ENCODE measurements at places on chromosomes 1 and 21.

DNA sequence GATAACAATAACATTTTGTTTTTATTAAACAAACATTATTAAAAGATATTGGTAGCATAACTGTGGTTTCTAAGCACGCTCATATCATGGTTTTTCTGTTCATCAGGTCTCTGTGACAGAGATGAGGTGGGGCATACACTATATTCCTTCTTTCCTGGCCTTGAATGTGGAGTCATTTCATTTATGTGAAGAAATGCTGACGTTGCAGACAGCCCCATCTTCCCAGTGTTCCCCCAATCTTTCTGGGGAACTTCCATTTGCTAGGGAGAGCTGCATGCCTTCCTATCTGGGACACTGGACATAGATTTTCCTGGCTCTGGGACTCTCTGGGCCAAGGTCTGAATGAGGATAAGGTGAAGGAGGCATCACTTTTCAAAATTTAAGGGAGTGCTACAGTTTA is 30.4 kb downstream of the PIGM start:
- no peak for DNase-seq

DNA sequence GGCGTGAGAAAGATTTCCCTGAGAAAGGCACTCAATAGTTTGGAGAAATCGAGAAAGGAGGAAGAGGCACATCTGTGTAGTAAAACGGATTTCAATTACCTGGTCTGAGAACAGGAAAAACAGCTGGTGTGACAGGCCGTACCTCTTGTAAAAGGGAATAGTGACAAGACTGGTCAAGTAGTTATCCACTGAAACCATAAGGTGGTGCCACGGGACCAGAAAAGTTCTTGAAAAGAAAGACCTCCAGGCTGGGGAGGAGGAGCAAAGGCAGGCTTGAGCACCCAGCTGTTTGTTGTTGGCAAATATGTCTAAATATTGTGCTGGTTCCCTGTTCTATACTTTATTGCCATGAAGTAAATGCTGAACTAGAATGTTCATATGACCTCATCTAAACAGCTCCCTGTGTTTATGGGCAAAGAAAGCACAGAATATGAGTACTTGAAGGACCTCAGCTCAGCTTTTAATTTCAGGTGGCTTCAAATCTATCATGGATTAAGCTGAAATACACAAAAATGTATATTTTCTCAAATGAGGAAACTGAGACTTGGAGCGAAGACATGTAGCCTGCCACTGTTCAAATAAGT is 4.0 kb downstream of the HAO2 start:
- DNase-seq = no peak

DNA sequence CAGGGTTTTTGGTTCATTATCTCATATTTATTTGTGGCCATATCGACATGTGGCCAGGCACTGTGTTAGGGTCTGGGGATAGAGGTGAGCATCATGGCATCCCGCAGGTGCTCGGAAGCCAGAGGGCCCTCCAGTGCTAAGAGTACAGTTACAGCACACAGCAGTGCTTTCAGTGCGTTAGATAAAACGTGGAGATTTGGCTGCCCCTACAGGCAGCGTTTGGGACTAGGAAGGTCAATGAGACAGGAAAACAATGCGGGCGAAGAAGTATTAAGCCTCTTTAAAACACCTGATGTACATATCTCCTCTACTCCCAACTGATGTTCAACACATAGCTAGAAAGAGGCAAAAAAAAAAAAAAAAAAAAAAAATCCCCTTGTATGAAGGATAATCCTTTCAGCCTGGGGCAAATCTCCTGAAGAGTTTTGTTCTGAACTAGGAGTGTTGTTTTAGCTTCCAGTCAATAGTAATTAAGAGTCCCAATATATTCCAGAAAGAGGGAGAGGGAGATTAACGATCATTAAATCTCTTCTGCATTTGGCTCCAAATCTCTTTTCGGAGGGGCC is 80.1 kb downstream of the CAPZB start:
- DNase-seq = no peak

DNA sequence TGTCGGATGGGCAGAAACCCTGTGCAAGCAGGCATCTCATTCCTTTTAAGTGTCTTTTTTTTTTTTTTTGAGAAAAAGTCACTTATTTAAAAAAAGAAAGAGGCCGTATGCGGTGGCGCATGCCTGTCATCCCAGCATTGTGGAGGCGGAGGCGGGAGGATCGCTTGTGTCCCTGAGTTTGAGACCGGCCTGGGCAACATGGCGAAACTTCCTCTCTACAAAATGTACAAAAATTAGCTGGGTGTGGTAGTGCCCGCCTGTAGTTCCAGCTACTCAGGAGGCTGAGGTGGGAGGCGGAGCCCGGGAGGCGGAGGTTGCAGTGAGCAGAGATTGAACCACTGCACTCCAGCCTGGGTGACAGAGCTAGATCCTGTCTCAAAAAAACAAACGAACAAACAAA is 1.7 kb downstream of the GPR137B start:
- DNase-seq = no peak

- DNase-seq = no peak
These were observed 319.1 kb downstream of the CAMTA1 start for GRCh38 chr1:7104339-7104738.

- DNase-seq = no peak
These were observed 323.1 kb upstream of the NFIA start for GRCh38 chr1:60759291-60759690.

GRCh38 chr1:58089898-58090534 is 456.5 kb downstream of the OMA1 start:
- DNase-seq = no peak

Measured in pulmonary artery endothelial cell (primary cell).